ENCODE measurements at places on chromosomes 7 and 10.

DNA sequence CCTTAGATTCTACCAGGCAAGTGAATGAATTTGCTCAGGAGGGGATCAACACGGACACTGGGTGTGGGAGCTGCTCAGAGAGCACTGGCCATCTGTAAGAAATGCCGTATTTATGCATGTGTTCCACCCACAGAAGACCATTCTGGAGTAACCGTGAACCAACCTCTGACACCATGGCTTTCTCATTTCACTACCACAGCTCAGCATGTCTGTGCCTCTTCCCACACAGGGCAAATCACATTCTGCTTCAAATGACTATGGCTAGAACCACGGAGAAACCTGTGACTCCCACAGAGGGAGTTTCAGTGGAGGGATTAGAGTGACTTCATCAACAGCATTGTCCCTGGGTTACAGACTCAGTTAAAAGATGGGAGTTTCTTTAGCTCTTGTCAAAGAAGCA lies 893.4 kb downstream of the XPNPEP1 start:
- DNase-seq: no peak

DNA sequence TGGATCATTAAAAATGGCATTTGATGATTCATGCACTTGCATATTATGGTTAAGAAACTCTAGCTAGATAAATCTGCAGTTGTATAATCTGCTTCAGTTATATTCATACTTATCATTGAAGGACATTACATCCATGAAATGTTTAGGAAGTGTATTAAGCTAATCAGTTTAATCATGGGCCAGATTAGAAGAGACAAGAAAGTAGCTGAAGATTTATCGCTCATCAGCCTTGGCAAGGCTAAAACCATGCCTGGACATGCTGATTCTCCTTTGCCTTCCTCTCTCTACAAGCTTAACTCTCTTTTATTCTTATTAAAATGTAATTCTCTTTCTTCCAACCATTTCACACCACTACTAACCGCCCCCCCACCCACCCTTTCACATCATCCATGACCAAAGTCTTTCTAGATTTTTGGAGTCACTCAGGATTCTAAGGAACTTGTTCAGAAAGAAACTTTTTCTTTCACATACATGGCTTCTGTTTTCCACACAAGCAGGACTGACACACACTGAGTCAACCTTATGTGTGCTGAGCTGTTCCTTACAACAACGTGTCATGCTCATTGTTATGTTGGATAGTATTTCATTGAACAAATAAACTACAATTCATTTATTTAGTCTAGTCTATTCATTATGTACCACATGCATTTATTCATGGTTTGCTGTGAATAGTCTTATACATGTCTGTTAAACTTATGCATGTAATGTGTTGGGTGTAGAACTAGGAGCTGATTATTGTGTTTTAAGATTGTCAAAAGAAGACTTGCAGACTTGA lies 227.3 kb upstream of the SP8 start:
- no peak for DNase-seq

DNA sequence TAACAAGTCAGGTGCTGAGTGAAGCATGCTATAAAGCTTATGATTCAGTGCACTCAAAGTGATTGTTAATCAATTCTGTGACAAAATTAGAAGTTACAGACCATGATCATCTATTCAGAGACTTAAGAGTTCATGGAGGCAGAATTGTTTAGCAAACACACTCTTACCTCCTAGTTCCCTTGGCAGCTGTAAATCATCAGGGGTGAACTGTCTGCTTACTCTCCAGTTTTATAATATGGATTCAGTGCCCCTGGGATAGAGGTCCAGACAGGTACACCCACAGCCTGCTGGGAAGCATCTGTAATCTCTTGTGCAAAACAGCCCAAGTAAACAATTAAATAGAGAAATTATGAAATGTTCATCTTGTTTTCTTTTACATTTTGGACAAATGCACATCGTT lies 835.0 kb upstream of the COBL start:
- no peak for DNase-seq

DNA sequence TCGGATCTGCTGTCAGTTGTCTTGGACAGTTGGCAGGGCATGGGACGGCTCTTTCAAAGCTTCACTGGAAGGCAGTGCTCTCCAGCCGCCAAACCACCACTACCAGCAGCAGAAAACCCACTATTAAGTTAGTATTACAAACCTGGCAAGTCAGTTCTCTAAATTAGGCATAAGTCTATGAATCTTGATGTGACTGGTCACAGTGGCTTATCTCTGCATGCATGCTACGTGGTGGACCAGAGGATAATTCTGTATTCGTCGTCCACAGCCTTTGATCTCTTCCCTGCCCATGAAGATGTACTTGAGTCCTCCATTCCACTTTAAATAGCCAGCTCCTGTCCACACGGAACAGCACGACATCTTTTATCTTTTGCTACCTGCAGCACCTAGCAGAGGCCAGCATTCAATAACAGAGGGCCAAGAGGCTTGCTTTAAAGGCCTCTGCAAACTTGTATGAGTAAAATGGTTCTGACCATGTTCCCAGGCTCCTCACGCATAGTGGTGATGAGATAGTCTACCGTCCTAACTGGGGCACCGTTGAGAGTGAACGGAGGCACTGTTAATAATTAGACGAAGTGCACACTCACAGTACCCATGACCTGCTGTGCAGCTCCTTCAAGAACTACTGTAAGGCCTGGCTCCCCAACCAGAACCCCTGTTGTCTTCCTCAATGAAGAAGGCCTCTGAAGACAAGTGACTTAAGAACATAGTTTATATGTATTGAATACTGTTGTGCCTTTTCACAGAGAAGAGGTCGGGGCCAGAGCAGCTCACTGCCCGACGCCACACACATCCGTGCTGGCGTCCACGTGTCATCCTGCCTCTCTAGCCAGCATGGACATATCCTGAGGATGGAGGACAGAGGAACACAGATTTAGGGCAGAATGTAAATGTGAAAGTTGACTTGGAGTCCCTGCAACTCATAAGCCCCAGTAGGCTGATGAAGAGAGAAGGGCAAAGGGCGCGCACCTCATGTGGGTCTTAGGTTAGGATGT lies 1.0 kb downstream of the GPR146 start:
- no peak for DNase-seq

GRCh38 chr7:25594122-25594521 lies 365.8 kb upstream of the NPVF start:
- DNase-seq: no peak

GRCh38 chr7:111138193-111138569 lies 47.3 kb downstream of the LRRN3 start:
- no peak for DNase-seq

DNA sequence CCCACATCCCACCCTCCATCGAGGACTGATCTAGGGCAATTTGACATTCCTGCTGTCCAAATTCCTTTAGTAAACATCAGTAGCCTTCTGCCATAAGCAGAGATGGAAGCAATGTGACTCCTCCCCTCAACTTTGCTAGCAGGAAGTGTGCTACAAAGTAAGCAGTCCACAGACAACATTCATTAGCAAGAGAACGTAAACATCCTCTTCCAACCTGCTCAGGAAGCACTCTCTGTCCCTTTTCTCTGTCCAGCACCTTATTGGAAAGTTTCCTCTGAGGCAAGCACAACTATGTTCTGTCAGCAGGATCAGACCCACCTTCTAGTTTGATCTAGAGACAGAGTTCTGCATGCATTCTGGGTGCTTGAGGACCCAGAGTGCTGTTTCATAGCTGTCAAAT lies 48.1 kb upstream of the LRGUK start:
- DNase-seq: no peak

DNA sequence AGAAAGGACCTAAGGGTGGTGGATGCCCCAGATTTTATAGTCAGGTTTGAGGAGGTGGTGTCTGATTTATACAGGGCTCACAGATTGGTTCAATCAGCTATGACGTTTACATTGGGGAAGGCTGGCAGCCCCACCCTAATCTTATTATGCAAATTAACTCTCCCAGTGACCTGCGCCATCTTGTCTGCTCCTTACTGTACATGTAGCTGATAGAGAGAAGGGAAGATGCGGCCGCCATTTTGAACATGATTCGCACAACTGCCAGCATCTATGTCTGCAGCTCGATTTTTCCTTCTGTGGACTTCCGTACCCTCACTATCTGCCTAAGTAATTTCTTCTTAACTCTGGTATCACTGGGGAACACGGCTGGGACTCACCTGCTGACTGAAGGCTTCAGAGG lies 619.0 kb upstream of the DPP6 start:
- DNase-seq: no peak

GRCh38 chr7:45888185-45888992 lies at the start of gene IGFBP1:
Gene IGFBP1 (plus strand): TSS chr7:45888488. CDS start chr7:45888653, 165 bp downstream.
- no peak for DNase-seq

- DNase-seq: no peak
Observed at GRCh38 chr7:128030263-128030653, 979 bp downstream of the LRRC4 start.

DNA sequence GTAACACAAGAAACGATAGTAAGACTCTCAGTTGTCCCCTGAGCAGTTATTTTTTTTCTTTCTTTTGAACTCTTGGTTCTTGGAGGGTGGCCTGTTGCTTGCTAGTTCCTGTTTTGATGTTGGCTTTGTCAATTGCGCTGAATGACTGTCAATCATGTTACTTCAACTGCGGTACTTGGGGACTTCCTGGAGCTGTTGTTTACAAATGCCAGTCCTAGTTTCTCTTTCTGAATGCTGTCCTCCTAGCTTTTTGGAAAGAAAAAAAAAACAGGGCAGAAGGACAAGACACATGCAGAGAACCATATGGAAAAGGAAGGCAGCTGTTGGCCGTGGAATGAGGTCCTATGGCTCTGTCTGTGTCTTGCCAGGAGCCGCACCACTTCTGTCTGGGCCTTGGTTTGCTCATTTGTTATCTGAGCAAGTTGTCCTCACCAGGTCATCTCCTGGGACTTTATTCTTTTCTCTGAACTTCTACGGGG lies 7.0 kb upstream of the PDCD4 start:
- no peak for DNase-seq

DNA sequence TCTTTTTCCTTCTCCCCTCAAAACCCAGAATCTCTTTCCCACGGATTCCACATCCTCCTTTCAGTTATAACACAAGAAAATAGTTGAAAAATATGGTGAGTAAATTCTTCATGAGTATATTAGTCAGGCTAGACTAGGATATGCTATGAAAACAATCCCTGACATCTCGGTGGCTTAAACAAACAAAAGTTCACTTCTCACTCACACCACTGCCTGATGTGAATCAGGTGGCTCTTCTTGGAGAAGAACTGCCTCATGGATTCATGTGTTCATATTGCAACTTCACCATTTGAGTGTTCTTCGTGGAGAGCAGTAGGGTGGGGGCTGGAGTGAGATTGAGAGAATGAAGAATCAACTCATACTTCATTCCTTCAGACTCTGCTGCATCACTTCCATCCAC lies 204.1 kb downstream of the PHF14 start:
- no peak for DNase-seq

DNA sequence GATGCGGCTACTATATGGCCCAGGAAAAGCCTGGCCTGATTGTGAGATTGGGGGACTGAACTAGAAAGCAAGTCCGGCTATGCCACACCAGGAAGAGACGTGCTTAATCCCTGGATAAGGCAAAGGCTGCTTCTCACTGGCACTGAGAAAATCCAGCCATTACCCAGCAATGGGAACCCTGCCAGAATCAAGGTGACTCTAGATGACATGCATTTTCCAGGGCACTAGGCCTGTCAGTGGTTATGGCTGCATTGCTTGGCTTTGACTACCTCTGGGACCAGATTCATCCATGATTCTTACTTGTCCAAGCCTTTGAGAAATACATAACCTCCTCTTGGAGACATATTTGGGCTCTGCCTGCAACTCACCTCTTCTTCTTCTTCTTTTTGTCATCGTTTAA lies 317.2 kb downstream of the GRID1 start:
- no peak for DNase-seq

DNA sequence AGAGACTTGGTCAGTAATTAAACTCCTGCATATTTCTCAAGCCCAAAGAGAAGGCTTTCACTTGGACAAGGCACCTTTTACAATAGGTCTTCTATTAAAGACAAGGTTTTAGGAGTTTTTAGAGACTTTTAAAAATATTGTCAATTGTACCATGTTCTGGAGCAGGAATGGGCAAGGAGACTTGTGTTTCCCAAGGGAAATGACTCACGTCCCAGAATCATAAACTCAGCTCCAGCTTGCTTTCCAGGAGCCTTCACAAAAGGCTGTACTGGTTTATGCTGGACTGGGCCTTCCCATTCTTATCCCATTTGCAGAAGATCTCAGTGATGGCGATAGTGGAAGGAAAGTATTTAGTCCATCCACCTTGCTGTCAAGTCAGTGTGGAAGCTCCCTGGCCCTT lies 7.8 kb upstream of the GLI3 start:
- DNase-seq: no peak

DNA sequence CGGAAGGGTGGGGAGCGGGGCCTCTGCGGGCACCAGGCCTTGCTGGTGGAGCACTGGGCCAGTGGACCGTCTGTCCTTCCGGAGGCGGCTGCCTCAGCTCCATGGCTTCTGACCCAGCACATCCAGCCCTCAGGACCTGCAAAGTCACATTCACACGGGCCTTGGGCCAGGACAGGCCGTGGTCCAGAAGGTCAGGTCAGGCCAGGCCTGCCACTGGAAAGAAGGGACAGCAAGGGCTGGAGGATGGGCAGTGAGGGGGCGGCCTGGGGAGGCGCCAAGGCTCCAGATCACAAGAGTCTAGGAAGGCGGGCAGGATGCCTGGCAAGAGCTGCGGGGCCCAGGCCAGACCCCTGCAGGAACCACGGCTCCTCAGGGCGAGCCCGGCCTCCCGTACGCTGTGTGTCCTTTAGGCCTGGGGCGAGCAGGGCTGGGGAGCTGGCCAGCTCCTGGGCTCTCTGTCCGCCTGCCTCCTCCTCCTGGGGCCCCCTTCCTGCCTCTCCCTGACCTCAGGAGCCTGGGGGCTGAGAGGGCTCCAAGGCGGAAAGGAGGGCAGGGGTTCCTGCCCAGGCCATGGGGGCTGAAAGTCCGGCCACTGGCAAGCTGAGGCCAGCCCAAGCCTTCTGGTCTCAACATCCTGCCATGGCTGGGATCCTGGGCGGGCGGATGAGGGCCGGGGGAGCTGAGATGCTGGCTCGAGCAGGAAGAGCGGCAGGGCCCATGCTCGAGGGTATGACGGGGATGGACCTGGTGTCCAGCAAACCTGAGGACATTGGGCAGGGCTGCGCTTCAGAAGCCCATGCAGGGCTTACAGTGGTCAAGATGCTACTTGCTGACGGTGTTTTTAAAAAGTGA lies 225.8 kb downstream of the ELFN1 start:
- DNase-seq: no peak

GRCh38 chr7:105689067-105689819 lies 108.0 kb upstream of the EFCAB10 start:
- DNase-seq: no peak

- no peak for DNase-seq
Observed at GRCh38 chr10:128694168-128694850, 568.1 kb upstream of the MKI67 start.

- DNase-seq: no peak
Observed at GRCh38 chr7:113026941-113027340, 59.7 kb downstream of the GPR85 start.

Measured in NCI-H187 treated with DMSO at 0.1 percent for 48 hours (cell line).